ENCODE measurements at places on chromosomes 3 and 15.

- DNase-seq: no peak
Observed at GRCh38 chr3:97687734-97688133, 76.8 kb upstream of the ARL6 start.

- DNase-seq: no peak
Observed at GRCh38 chr3:195865752-195866151, 42.6 kb downstream of the TNK2 start.

DNA sequence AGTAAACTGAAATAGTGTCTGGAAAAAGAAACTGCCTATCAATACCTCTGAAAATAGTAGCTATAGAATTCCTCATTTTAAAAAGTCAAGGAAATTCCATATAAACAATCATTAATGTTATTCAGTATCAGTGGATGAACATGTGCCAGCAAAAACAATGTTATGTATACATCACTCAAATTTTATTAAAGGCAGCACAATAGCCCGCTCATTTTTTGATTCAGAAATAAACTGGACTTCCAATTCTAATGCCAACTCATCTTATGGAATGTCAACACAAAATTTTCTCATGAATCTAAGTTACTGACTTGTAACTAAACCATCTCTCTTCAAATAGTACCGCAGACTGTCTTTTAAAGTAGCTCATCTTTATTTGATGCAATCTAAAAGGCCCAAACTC lies 19.0 kb downstream of the THBS1 start:
- peak; percentile 75 for DNase-seq

- DNase-seq: no peak
Observed at GRCh38 chr15:88076328-88076727, 180.2 kb downstream of the NTRK3 start.

GRCh38 chr15:87747087-87747486 lies 509.5 kb downstream of the NTRK3 start:
- peak; percentile 54 for DNase-seq

DNA sequence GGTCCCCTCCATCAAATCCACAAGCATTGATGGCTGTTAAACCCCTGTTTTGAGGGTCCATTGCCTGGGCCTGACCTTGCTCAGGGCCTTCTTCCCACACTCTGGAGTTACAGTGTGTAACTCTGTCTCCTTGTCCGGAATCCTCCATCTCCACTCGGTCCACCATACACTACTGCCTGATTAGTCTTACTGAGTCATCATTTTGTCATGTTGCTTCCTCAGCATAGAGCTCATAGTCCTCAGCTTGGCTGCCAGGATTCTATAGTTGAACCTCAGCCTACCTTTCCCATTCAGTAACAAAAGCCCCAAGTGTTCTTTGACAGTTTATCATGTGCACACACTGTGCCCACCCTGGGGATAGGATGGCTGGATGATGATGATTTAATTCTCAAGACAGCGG lies 113.0 kb downstream of the PDE8A start:
- DNase-seq: peak; percentile 29

DNA sequence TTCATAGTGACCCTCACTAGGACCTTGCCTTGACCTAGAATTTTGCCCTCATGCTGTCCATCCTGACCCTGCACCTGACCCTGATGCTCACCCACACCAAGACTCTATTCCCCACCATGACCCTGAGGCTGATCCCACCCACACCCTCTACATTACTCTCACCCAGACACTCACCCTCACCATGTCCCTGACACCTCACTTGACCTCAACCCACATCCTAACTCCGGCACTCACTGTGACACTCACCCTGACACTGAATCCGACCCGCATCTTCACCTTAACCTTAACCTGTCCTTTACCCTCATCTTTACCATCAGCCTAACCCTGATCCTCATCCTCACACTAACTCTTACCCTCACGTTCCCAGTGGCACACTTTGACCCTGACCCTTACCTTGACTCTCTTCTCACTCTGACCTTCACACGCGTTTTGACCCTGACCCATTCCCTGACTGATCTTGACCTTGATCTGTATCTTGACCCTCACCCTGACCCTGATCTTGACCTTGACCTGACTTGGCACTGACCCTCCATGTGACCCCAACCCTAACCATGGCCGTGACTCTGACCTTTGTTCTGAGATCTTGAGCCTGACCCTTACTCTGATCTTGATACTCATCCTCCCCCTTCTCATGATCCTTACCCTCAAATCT lies 22.2 kb upstream of the SLC25A26 start:
- DNase-seq: no peak

DNA sequence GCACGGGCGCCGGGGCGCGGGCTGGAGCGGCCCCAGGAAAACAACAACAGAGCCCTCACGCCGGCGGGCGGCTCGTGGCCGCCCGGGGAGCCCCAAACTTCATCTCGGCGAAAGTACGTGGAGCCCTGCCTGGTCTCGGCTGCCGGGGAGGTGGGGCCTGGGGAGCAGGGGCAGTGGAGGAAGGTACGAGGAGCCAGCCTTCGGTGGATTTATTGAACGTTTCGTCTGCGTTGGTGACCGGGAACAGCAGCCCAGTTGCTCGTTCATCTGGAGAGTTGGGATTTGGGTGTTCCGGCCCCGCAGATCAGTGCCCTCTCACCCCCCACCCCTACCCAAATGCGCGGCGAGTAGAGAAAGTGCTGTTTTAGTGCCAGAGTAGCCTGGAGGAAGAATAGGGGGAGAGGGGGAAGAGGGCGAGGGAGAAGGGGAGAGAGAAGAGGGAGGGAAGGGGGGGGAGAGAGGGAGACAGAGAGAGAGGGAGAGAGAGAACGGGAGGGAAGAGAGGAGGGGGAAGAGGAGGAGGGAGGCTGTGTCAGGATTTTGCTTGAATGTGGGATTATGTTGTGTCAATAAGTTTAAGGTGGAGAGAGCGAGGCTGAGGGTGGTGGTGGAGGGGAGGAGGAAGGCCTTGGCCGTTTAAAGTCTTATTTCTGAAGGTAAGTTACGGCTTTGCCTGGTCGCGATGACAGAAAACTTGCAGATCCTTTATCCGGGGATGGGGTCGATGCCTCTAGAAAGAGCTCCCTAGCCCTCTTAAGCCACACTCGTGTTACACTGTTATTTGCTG lies 970 bp downstream of the BBX start:
- DNase-seq: peak; percentile 33

GRCh38 chr15:60121845-60122244 lies 117.7 kb downstream of the FOXB1 start:
- DNase-seq: no peak

- no peak for DNase-seq
Observed at GRCh38 chr3:110324171-110324705, 747.4 kb upstream of the NECTIN3 start.

- DNase-seq: no peak
Observed at GRCh38 chr3:40057786-40058185, 248.4 kb downstream of the MYRIP start.

- DNase-seq: no peak
Observed at GRCh38 chr15:27903405-27903804, 195.7 kb downstream of the OCA2 start.

DNA sequence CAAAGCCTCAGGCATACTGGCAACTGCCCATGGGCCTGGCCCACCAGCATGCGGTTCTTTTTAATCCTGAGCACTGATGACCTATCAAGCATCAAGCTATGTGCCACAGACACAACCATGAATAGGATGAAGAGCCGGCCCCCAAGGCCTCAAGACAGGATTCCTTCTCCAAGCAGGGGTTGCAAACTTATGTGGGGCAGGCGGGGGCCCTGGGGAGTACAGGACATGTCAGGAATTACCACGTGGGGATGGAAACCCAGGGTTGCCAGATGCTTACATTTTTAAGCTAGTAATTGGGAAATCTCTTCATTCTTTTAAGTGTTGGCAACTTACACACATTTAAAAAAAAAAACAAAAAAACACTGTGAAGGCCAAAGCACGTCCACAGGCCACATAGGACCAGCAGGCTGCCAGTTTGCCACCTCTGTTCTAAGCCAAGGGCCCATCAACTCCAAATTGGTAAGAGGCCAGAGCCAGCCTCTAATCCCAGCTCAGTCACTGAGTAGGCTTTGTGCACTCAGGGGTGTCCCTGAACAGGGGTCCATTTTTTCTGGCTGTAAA lies 32.8 kb downstream of the BDH1 start:
- DNase-seq: peak; percentile 97

GRCh38 chr3:100269410-100270214 lies 8.8 kb downstream of the TBC1D23 start:
- DNase-seq: peak; percentile 98

DNA sequence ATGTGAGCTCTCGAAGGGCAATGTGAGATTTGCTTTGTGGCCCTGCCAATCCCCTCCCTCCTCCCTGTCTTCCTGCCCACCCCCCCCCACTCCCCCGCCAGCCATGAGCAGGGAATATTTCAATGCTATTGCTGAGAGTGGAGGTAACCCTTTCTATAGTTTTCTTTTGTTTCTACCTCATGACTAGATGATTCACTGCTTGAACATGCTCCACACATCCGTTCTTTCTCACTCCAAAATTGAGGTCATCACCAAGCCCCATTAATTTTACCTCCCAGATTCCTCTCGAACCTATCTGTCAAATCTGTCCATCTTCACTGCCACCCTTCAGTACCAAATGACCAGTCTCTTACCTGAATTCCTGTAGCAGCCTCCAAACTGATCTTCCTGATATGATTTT lies 12.2 kb downstream of the ZNF774 start:
- peak; percentile 70 for DNase-seq

DNA sequence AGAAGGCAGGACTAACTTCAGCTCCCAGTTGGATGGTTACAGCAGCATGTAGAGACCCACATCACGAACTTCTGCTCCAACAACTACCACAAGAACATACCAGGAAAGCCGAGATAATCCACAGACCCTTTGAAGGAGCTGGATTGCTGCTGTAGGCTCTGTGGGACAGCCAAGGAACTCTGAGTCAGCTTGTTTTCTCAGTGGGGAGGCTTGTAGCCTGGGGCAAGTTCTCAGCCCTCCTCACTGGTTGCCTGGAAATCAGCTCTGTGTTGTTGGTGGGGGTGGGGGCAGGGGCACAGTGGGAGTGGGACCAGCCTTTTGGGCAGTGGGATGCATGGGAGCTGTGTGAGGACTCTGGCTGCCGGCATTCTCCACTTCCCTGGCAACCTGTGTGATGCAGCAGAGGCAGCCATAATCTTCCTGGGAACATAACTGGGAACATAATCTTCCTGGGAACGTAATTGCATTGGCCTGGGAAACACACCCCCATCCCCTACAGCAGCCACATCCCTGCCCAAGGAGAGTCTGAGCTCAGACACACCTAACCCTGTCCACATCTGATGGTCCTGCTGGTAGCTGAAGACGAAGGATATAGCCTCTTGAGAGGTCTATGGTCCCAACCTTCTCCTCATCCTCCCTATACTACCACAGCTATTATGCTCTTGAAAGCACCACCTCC lies 153.1 kb downstream of the PEAK1 start:
- peak; percentile 69 for DNase-seq

DNA sequence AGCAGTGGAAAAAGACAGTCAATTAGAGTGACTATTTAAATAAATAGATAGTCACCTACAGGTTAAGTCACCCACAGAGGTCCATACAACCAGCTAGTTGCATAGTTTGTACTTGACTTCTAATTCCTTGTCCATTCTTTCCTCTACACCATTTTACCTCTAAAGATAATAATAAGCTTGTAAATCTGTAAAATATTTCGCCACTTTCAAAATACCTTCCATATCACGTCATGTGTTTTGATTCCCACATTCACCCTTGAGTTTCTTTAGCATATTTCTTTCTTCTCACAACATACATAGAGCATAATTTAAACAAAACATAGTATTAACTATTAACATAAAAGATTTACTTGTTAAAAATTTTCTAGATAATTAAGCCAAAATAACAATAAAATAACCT lies 689.6 kb downstream of the MECOM start:
- DNase-seq: no peak

- DNase-seq: no peak
Observed at GRCh38 chr3:193833592-193833991, 240.6 kb downstream of the OPA1 start.

- DNase-seq: peak; percentile 84
Observed at GRCh38 chr15:48861813-48862431, 16.0 kb upstream of the EID1 start.

DNA sequence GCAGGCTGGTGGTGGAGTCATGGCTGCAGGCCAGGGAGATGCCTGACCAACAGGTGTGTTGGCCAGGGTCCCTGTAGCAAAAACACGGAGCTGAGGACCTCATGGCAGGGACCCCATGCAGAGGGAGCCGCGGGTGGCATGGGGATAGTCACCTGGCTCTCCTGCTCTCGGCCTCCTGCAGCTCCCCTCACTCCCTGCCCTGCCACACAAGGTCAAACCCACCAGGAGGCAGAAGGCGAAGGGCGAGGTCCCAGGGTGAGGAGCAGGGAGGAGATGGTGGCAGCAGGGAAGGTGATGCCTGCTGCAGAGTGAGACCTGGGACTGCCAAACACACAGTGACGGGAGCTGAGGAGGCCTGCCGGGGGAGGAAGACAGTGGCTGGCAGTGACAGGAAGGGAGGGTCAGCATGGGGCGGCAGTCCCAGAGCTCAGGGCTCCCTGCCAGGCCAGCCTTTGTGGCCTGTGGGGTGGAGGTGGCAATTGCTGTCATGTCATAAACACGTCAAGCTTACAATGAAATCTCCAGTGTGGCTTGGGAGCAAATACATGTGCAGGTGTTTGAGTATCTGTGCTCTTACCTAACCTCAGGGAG lies 144.3 kb downstream of the TJP1 start:
- DNase-seq: no peak

DNA sequence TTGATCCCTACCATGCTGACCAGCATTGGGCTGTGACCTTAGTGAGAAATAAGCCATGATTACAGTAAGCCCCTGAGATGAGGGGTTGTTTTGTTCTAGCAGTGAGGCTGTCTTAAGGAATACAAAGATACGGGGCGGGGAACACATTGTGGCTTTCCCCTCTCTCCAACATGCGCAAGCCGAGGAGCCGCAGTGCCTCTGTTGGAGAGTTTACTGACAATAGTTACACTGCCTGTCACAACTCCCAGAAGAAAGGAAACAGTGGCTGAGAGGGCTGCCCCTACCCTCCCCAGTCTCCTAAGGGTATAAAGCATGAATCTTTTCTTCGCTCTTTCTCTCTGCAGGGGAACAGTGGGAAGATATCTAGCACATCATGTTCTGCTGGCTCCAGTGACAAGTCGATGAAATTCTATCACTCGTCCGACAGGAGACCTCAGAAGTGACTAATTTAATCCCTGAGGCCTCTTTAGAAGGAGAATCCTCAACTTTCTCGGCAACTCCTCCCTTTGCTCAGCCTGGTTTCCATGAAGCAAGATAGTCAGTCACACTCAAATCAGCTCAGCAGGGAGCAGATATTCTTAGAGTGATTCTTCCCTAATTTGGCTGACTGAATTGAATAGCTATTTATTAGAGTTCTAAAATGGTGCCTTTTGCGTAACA lies 409.0 kb upstream of the PROK2 start:
- DNase-seq: no peak
